ENCODE measurements at places on chromosomes 6 and 20.

DNA sequence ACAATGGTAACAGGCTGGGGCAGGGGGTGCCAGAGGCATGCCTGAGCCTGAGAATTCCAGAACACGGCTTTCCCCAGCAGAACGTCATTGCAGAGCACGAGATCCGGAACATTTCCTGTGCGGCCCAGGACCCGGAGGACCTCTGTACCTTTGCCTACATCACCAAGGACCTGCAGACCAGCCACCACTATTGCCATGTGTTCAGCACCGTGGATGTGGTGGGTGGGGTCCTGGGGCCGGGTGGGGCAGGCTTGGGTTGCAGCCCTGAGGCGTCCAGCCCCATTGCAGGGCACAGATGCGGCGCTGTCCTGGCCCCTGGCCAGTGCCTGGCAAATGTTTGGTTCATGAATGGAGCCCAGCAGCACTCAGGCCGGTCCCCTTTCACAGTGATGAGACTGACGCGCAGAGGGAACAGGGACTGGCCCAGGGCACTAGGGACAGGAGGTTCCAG is 57.1 kb downstream of the TCP11 start:
- no peak for DNase-seq

DNA sequence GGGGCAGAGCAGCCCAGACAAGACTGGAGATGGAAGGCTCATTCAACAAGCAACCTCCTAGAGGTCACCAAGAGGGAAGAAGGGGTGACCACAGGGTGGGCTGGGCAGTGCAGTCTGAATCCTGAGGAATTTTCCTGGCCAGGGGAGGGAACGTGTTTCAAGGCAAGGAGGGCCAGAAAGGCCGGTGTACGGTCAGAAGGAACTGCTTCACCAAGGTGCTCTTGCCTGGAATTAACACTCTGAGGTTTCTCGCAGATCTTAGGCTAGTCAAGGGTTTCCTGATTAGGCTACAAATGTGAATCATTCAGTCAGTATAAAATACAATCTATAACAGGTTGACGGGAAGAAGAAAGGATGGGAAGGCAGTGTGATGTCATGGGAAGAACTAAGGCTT is 199.3 kb downstream of the LRFN2 start:
- no peak for DNase-seq

DNA sequence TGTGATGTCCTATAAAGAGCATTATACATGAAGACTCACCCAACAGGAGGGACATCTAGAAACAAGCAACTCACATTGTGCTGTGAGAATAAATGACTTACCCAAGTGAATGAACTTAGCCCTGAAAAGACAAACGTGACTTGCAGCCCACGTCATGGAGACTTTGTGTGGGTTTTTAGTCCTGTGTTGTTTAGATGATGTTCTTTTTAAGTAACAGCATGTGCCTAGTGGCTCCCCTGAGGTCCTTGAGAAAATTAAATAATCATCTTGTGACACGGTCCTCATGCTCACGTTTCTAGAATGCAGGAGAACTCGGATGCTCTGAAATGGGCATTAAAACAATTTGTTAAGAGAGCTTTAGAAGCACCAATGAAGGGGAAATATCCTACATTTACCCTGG is 165.1 kb downstream of the SASH1 start:
- DNase-seq: no peak

DNA sequence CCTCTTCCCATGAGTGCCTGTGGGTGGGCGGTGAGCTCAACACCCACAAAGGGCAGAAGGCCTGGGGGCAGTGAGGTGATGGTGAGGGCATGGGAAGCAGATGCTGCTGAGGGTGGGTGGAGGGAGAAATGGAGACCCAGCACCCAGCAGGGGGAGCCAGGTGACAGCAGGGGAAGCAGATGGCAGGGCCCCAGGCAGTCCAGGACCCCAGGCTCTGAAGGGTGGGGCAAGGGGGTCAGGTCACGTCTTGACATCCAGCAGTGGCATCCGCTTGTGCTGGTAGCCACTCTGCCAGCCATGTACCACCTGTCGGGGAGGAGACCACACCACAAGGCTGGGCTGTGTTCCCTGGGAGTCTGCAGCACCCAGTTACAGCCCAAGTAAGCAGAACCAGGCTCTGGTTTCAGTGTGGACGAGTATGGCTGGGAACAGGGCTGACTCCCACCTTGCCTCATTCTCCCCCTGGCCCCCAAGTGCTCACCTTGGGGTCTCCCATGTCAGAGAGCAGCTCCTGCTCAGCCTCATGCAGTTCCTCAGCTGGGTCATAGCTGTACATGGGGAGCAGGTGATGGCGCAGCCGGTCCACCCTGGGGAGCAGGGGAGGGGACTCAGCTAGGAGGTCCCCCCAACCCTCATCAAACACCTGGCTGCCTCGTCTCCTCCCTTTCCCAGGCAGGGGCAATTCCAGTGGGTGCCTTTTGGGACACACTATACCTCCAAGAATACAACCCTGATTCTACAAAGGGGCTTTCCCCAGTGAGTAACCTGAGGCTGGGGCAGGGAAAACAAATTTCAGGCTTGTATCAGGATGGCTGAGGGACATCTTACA is 2.0 kb downstream of the SMIM29 start:
- DNase-seq: peak; percentile 30

GRCh38 chr6:144853603-144854002 is 568.5 kb downstream of the UTRN start:
- DNase-seq: no peak

- DNase-seq: no peak
Observed at GRCh38 chr6:81252231-81252630, 500.2 kb downstream of the TENT5A start.

GRCh38 chr20:22723659-22724058 is 139.3 kb upstream of the FOXA2 start:
- DNase-seq: no peak

DNA sequence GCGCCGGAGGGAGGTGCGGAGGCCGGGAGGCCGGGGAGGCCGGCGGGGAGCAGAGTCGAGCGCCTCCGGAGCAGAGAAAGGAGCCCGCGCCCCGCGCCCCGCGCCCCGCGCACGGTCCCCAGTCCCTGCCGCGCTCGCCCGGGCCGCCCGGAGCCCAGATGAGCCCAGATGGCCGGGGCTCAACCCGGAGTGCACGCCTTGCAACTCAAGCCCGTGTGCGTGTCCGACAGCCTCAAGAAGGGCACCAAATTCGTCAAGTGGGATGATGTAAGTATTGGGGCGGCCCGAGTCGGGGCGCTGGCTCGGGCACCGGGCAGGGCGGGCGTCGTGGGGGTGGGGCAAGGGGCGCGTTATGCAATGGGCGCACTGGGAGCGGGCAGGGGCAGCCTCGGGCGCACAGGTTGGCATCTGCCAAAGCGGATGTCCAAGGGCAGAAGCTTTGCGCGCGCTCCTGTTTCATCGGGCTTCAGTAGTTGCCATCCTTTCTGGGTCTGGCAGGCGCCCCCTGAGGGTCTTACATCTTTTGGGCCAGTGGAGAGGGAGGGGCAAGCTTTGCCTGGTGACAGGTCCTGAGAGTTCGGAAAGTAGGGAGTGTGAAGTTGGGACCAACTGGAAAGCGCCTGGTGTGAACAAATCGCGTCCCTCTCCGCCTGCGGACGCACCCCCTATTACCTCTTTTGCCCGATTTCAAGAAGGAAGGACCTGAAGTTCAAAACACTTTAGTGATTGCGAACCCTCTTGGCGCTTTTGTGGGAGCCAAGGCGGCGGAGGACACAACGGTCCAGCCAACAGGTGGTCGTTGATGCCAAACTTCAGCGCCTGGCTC is 631 bp downstream of the PLCB1 start:
- DNase-seq: peak; percentile 54

All from suppressor macrophage treated with lipopolysaccharide for 1 hour (primary cell).